WERI-Rb-1 (cell line): ENCODE measurements at places on chromosomes 16 and 17.

DNA sequence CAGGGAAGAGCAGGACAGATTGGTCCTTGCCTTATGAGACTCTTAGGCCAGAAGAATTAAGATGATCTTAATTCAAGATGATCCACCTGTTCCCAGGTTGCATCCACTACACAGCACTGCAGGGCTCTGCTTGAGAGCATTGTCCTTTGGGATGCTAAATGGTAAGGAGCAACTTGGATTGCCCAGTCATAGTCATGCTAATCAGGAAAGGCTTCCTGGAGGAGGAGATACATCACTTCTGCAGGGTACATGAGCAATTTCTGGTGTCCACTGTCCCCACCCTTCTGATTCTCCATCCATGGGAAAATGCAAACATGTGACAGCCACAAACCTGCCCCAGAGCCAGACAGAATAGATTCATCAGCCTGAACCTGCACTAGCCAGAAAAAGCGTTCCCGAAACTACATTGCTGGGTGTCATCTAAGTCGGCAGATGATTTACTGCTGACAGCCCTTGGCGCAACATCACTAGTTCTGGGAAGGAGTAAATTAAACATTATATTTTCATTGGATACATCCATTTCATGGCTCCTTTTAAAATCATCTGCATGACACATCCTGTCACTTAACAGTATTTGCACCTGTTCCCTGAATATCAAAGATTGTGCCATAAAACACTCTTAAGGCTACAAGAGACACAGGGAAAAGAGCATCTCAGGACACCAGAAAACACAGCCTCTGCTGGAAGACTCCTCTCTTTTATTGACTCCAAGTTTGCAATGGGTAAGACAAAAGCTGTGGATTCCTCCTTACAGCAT lies 282.2 kb downstream of the MAF start:
- DNase-seq: no peak

DNA sequence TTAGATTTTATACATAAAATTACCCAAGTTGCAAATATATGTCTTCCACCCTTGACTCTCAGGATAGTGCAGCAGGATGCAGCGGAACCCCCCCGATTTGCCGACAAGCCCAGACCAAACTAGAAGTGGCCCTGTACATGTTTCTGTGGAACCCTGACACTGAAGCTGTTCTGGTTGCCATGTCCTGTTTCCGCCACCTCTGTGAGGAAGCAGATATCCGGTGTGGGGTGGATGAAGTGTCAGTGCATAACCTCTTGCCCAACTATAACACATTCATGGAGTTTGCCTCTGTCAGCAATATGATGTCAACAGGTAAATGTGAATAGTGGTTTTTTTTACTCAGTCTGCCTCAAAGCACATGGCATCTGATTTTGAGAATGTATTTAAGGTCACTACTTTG lies 70.7 kb downstream of the OMG start:
- DNase-seq: no peak

DNA sequence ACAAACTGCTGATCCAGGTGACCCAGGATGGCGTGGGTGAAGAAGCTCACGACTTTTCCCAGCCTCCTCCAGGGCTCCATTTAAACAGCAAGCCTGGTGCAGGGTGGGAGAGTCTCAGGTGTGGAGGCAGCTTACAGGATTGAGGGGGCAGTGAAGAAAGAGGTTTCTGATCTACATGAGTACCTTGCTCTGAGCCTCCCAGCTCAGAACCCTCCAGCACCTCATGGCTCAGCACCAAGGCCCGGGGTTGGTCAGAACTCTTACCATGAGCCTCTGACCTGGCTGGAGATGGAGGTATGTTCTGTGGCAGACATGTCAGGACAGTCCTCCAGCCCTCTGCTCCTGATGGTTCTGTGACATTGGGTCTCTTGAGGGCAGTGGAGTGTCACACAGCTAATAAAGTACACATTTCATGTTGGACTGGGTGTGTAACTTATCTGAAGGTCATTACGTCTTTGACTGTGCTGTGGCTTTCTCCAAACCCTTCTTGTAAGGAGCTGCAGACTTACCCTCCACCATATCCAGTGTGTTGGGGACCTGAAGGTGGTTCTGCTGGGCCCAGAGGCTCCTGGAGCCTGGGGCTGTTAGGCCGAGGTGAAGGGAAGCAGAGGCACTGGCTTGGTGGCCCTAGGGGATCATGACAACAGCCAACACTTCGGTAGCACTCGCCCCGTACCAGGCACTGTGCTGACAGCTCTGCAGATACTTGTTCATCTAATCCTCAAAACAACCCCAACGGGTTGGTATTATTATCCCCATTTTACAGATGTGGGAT lies 3.8 kb upstream of the DCAF7 start:
- no peak for DNase-seq

- DNase-seq: no peak
Observed at GRCh38 chr17:65677932-65678331, 116.5 kb upstream of the AXIN2 start.

- DNase-seq: no peak
Observed at GRCh38 chr17:9684955-9685621, 39.8 kb downstream of the USP43 start.

DNA sequence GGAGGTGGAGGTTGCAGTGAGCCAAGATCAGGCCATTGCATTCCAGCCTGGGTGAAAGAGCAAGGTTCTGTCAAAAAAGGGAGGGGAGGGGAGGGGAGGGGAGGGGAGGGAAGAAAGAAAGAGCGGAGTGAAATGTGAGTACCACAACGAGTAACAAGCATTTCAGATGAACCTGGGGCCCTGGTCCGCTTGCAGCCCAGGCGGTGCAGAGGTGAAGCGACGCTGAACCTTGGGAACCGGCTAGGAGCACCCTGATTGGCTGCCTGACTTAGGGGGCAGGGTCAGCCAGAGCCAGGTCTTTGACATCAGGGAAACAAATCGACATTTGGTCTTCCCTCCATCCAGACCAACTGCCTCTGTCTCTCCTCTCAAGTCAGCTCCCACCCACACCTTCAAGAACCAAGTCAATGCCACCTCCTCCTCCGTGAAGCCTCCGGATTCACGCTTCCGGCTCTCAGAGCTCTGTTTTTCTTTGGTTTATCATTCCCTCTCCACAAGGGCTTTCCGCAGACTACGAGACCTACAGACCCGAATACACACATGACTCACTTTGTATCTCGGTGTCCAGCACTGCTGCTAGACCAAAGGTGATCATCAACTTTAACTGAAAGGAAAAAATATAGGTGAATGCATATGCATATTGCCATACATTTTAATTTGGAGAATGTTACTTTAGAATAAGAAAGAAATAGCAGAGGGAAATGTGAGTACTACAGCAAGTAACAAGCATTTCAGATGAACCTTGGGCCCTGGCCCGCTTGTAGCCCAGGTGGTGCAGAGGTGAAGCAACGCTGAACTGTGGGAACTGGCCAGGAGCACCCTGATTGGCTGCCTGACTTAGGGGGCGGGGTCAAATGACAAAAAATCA lies 19.3 kb downstream of the OR1F1 start:
- no peak for DNase-seq

DNA sequence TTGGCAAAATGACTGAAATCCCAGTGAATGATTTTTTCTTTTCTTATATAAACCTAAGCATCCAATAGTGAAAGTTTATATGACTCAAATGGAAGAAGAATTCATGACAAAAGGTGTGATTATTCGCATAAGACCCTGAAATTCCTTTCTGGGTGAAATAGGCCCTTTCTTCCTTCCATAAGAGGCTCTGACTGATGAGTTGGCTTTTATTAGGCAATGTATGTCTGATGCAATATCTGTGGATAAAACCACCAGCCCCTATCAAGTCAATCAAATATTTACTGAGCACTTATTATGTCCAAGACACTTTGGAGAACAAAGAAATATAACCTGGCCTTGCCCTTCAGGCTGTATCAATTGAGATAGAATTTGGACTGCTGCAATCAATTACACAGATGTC lies 316.6 kb downstream of the CDH13 start:
- no peak for DNase-seq

DNA sequence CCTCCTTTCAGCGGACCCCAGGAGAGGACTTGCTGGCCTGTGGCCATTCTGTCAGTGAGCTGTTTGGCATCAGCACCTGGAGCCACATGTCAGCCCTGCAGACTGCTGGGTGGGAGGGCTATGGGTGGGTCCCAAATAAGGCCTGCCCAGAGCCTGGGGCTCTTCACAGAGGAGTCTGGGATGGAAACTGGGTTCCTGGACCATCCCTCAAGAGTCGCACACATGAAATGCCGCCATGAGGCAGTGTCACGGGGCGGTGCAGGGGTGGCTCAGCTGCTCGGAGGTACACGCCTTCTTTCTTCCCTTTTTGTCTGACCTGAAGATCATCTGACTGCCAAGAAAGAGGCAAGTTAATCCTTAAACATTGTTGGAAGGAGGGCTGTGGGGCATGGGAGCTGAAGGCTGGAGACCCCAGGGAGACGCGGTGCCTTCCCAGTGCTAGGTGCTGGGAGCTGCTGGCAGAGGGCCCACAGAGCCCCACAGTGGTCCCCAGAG lies 14.8 kb downstream of the MPRIP start:
- no peak for DNase-seq

- no peak for DNase-seq
Observed at GRCh38 chr17:33234233-33234632, 58.9 kb downstream of the ASIC2 start.

- DNase-seq: no peak
Observed at GRCh38 chr16:77721752-77722308, 484 bp upstream of the NUDT7 start.

GRCh38 chr17:38585056-38585917 lies 20.5 kb downstream of the SRCIN1 start:
- peak; percentile 62 for DNase-seq

DNA sequence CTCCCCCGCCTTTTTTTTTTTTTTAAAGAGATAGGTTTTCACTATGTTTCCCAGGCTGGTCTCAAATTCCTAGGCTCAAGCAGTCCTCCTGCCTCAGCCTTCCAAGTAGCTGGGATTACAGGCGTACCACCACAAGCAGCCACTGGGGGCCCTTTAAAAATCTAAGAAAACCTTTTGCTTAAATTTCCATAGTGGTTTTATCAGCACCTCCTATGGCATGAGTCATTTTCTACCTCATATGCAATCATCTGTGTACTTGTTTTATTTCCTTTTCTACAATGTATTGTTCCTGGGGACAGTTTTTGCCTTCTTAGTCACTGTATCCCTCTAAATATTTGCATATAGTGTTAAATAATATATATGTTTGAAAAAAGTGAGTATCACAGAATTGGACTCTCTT lies 29.2 kb downstream of the GNA13 start:
- DNase-seq: peak; percentile 36

DNA sequence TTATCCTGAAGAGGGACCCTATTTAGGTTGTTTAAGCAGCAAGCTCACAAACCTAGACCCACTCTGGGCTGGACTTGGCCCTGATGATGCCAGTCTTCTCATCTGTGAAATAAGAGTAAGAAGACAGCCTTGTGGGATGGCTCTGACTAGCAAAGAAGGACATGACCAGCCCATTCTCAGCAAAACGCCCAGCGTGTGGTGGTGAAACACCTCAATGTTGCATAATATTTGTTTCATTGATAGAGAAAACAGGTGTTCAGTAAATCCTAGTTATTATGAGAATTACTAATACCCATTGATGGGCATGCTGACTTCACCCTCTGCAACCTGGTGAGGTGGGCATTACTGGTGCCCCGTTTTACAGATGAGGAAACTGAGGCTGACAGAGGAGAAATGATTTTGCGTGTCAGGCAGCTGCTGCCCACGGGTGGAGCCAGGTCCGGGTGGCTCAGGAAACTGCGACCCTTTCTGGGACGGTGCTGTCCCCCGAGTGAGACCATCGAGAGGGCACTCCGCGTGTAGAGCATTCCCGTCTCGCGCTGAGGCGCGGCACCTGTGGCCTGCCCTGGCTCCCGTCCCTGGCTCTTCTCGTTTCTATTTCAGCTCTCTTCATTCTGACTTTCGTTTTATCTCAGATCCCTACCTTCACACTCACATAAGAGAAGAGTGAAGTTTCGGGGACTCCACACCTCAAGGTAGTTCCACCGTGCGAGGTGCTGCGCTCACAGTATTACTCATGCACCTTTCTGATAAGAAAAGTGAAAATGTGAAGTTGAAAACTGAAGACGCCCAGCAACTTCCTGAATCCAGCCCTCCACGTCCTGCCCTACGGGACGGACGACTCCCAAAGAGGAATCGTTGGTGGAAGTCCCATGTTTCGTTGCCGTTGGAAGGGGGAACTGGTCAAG lies 48.5 kb downstream of the IRF8 start:
- no peak for DNase-seq

DNA sequence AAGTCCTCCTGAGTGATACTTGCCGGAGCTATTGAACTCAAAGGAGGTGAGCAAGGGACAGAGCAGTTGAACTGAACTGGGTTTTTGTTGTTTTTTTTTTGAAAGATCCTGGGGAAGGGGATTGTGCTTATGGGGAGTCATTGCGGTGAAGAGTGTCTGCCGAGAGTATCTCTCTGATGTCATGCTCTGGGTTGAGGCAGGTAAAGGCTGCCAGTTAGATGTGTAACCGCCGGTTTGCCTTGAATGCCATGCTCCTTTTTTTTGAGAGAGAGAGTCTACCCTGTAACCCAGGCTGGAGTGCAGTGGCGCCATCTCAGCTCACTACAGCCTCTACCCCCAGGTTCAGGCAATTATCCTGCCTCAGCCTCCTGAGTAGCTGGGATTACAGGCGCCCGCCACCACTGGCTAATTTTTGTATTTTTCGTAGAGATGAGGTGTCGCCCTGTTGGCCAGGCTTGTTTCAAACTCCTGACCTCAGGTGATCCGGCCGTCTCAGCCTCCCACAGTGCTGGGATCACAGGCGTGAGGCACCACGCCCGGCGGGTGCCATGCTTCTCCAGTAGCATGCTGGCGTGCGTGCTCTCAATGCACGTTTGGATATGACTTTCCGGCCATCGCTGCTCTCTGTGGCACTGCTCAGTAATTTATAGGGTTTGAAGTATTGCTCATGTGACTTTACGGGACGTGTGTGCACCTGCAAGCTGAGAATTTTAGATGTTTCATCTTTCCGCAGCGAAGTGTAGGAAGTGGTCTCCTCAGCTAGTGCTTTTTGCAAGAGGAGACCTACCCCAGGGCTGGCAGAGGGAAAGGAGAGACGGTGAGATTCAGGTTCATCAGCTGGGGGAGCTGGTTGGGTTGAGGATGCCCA lies 8.5 kb downstream of the ZC3H18 start:
- no peak for DNase-seq

- no peak for DNase-seq
Observed at GRCh38 chr16:12995721-12996372, 94.4 kb downstream of the SHISA9 start.

DNA sequence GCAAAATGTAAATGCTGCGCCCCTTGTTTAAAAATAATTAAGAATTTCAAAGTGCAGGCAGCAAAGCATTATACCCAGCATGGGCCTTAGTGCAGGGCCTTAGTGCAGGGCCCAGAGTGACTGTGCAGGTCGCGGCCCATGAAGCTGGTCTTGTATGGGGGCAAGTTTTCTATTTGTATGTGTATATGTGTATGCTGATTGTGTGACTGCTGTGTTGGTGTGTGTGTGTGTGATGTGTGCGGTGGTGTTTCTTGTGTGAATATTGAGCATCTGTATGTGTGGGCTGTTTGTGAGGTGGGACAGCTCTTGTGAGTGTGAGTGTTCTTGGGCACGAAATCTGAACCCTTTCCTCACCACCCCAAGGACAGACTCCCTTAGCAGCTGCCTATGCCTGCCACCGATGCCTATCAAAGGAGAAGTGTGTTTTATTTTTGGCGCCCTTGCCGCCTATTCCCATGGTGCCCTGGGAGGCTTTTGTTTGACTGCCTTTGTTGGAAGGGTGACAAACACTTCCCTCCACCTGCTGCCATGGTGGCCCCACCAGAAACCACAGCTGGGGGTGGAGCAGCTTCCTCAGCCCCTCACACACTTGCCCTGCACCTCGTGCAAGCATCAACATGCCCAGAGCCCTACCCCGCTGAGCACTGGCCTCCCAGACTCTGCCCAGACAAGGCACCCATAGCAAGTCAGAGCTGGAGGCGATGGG lies 18.0 kb downstream of the CCR7 start:
- no peak for DNase-seq

- peak; percentile 81 for DNase-seq
Observed at GRCh38 chr17:2244545-2245525, 58.8 kb downstream of the SMG6 start.
